Muscle of back (tissue), 13 donors: ENCODE measurements at places on chromosomes 4 and X. TPM values are rescaled to one million over a fixed set of nuclear protein-coding genes. Genes with fewer than 3 reads are reported as not detected.

GRCh38 chrX:24168807-24169206 lies 19.3 kb downstream of the ZFX start:
- DNase-seq, result no peak

SRPX2 gene
- 28.7 TPM for polyA plus RNA-seq

- no peak for DNase-seq
Observed at GRCh38 chr4:35052546-35052945, 1191.8 kb downstream of the ARAP2 start.

GRCh38 chr4:7938266-7938608 lies 1.4 kb downstream of the AFAP1 start:
- no peak for DNase-seq

ADRA2C gene
- 1.9 TPM for polyA plus RNA-seq

GRCh38 chrX:150621652-150622051 lies 53.2 kb downstream of the MTM1 start:
- no peak for DNase-seq
